Effector CD8-positive, alpha-beta T cell (primary cell): ENCODE measurements at places on chromosomes 4 and X.

DNA sequence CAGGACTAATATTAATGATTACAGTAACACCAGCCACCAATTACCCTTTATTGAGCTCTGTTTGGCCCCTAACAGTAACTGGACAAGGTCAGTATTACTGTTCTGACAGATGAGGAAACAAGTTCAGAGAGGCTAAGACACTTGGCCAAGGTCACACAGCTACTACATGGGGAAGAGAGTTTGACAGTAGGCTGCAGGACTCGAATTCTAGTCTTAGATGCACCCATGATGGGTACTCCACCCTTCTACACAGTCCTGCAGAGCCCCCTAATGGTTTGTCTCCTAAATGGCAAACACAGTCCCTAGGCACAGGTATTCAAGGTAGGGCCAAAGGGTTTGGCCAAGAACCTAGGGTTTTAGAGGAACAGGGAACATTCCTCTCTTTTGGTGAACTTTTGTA lies 93.9 kb downstream of the NSUN7 start:
- DNase-seq: no peak

DNA sequence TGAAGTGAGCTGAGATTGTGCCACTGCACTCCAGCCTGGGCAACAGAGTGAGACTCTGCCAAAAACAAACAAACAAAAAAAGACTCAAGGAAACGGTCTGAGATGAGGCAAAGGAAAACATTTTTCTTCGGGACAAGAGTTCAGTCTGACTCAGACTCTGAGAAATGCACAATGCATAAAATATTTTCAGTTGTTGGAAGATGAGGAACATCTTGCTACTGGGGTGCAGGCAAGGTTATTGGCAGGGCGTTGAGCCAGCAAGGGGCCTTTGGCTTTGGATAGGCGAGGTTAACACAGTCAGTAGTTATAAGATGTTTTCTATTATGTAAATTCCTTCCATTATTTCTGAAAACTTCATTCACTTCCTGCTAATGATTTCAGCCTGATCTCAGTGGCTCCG lies 96.1 kb upstream of the VCX start:
- DNase-seq: no peak

DNA sequence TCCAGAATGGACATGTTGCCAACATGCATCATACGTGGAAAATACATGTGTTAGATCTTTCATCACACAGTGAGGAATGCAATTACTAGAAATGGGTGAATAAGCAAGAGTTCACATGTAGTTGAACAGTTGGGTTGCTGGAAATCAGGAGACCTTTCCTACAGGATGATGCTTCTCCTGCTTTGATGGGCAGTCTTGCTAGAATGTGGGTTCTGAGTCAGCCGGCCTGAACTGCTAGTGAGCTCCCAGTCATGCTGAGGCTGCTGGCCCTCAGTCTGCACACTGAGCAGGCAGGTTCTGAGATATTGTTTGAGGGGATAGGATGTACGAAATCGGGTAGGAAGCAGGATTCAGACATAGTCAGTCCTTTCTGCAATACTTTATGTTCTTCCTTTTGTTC lies 20.2 kb downstream of the MSL3 start:
- DNase-seq: no peak

GRCh38 chr4:185424905-185425646 lies 688 bp downstream of the UFSP2 start:
- no peak for DNase-seq

DNA sequence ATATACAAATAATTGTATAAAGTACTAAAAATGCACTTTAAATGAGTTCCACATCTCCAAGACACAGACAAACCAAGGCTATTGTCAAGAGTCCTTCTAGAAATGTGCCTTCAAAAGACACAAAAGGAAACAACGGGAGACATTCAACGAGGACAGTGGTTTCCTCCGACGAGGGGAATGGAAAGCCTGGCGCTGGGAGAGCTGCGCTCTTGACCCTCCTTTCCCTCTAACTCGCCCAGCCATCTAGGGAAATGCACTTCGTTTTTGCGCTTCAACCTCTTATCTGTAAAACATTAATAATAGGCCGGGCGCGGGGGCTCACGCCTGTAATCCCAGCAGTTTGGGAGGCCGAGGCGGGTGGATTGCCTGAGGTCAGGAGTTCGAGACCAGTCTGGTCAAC lies 37.0 kb downstream of the ZFP42 start:
- no peak for DNase-seq

- DNase-seq: peak; percentile 30
Measured at GRCh38 chrX:102515975-102516941, at the start of gene TMSB15A. Gene TMSB15A, minus strand, starts transcription at chrX:102516739.

- DNase-seq: no peak
Measured at GRCh38 chr4:113701169-113701568, 60.4 kb downstream of the CAMK2D start.

GRCh38 chrX:39766085-39766726 lies 331.6 kb downstream of the BCOR start:
- no peak for DNase-seq

GRCh38 chr4:116332508-116332907 lies 752.9 kb downstream of the TRAM1L1 start:
- DNase-seq: no peak

GRCh38 chr4:159460371-159460770 lies 357.5 kb downstream of the RAPGEF2 start:
- no peak for DNase-seq
